ENCODE measurements at places on chromosomes 11 and 22. TPM values are rescaled to one million over a fixed set of nuclear protein-coding genes. Genes with fewer than 3 reads are reported as not detected.

The KRTAP5-10 gene
- not detected for total RNA-seq

The OR51B4 gene
- total RNA-seq, result not detected

The KRTAP5-9 gene
- 0.27 TPM for total RNA-seq

The RBMXL2 gene
- not detected for total RNA-seq

The EXPH5 gene
- total RNA-seq, result 1.4 TPM

The CNGA4 gene
- total RNA-seq, result not detected

The PLAAT5 gene
- 0.24 TPM for total RNA-seq

The NAGA gene
- 30.5 TPM for total RNA-seq

The FOLR3 gene
- total RNA-seq, result not detected

The CASP1 gene
- total RNA-seq, result 28.5 TPM

The PRDM11 gene
- total RNA-seq, result 1.1 TPM
